Omental fat pad (tissue), 4 donors: ENCODE measurements at places on chromosomes 7 and 10. TPM values are rescaled to one million over a fixed set of nuclear protein-coding genes. Genes with fewer than 3 reads are reported as not detected.

- DNase-seq: no peak
Observed at GRCh38 chr7:138785587-138786437, 12.0 kb upstream of the TMEM213 start.

GRCh38 chr10:80471715-80472233 is 17.7 kb downstream of the TSPAN14 start:
- DNase-seq: no peak

DNA sequence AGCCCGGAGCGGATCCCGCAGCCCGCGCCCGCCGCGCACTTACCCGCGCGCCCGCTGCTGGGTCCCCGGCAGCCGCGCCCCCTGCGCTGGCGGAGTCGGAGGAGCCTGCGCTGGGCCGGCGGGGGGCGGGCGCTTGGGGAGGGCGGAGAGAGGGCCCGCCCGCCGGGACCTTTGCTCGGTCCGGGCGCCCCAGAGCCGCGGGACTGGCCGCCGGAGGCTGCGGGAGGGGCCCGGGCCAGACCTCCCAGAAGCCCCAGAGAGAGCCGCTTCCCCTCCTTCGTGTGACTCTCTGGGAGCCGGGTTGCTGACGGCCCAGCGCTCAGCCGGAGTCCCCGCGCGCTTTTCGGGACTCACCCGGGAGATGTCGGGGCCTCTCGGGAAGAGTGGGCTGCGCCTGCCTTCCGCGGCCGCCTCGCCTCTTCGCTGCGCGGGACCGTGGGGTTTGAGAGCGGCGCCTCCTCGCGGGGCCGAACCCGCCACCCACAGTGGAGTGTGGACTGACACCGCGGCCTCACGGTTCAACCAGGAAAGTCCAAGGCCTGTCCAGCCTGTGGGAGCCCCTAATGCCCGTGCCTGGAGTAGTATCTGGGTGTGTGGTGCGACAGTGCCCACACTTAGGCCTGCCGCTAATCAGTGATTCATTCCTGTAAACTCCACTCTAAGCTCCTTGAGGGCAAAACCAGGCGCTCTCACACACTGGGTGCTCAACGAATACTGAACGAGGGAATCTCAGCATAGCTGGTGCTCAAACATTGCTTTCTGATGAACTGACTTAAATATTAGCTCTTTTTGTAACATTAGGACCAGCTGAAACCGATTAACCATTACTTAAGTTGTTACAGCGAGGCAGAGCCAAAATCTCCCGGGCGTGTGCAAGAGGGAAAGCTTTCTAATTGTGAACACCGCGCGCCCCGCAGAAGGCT is at the start of gene GSDME:
GSDME (minus strand) TSS at position 112 of the 923 bp plus-strand sequence. CDS start 7,690 bp downstream, outside the sequence.
- DNase-seq: no peak

The GIMAP7 gene
- 30.3 TPM for total RNA-seq

DNA sequence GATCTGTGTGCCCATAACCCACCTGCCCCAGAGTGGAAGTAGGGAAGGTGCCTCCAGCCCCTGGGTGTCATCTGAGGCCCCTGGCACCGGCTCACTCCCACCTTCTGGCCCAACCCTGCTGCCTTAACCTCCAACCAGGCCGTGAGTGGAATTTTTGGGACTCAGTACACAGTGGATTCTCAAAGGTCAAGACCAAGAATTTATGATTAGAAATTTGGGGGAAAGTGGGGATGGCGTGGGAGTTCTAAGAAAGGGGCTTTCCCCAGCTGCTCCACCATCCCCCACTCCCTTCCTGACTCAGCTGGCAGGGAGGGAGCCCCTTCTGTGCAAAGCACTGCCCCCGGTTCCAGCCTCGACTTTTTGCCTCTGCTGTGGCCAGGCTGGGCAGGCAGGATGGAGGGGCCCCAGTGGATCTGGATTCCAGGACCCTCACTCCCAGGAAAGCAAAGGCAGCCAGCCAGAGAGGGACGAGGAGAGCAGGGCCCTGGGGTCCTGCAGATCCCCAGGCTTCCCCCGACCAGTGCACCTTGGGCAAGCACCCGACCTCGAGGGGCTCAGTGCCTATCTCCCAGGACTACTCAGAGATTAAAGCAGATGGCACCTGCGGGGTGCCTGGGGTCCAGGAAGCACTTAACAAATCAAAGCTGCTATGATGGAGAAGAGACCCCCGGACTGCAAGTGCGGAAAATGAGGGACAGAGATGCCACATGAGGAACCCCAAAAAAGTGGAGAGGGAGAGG is 12.8 kb downstream of the SPOCK2 start:
- DNase-seq: no peak

The LHFPL3 gene
- not detected for total RNA-seq

The OR6V1 gene
- total RNA-seq: not detected

DNA sequence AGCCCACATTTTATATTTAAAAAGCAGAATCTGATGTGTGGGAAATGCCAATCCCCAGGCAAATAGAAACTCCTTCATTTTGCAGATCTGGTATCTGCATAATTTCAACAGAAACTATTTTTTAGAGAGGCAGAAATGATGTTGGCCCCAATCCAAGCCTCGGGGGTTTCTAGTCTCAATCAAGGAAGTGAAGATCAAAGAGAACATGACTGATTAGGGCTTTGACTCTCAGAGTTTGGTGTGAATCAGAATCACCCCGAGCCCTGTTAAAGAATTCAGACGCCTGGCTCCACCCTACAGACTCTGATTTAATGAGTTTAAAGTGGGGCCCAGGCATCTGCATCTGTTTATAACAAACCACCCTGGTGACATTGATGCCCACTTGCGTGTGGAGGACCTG is 36.7 kb upstream of the UBE2H start:
- DNase-seq: no peak

- no peak for DNase-seq
Observed at GRCh38 chr7:125563557-125563956, 633.9 kb upstream of the POT1 start.

The HYAL4 gene
- not detected for total RNA-seq

The ELN gene
- 61.2 TPM for total RNA-seq

- no peak for DNase-seq
Observed at GRCh38 chr7:19575909-19576557, 132.8 kb downstream of the POLR1F start.

DNA sequence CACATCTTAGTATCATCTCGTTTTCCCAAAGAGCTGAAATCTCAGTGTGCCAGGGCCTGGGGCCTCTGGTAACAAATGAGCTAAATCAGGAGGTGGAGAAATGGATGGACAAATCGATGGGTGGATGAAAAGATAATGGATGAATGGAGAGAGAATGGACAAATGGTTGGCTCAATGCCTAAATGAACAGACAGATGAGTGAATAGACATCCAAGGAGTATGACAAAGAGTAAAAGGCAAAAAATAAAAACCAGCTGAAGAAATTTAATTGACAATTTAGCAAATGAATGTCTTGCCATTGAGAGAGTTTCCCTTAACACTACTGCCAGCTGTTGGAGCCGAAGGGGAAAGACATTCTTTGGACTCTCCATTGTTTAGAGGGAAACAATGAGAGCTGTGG is 8.0 kb downstream of the SYCE1 start:
- no peak for DNase-seq

The CLCN1 gene
- 0.24 TPM for total RNA-seq

The LRRD1 gene
- not detected for total RNA-seq

DNA sequence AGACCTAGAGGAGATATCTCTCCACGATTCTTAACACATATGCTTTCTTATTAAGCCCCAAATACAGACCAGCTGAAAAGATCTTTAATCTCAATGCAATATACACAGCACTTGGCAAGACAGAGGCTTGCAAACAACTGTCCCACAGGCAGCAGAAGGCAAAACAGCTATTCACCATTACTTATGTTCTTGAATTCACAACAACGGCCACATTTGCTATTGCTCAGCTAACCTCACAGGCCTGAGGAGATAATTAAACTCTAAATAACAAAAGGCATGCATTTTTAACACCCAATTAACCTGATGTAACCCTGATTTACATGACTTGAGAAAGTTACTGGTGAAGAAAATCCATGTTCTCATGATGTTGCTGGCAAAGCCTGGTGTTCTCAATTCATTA is 216.4 kb downstream of the CRPPA start:
- no peak for DNase-seq

DNA sequence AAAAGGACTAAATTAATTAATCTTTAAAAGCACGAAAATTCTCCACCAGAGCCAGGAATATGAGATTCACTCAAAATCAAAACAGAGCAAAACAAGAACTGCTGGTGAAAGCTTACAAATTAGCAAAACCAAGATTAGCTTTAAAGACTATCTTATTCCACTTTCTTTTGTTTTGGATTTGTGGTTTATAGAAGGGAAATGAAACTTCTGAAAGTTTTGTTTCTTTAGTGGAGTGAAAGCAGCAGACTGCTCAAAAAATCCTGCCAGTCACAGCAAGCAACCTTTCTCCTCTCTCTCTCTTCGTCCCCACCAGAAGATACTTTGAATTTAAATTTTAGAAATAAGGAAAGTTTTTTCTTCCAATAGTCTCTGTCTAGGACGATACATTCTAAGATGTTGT is 7.8 kb downstream of the ACTA2 start:
- DNase-seq: no peak

- DNase-seq: no peak
Observed at GRCh38 chr7:36066343-36066664, 86.8 kb upstream of the EEPD1 start.

- DNase-seq: no peak
Observed at GRCh38 chr7:44762300-44762699, 13.7 kb downstream of the ZMIZ2 start.

The NANOS1 gene
- total RNA-seq: 18.5 TPM

GRCh38 chr7:140326116-140326928 is 72.0 kb downstream of the SLC37A3 start:
- DNase-seq: no peak

GRCh38 chr10:100807241-100807951 is 62.0 kb downstream of the PAX2 start:
- no peak for DNase-seq

The BAG3 gene
- total RNA-seq: 43.4 TPM

DNA sequence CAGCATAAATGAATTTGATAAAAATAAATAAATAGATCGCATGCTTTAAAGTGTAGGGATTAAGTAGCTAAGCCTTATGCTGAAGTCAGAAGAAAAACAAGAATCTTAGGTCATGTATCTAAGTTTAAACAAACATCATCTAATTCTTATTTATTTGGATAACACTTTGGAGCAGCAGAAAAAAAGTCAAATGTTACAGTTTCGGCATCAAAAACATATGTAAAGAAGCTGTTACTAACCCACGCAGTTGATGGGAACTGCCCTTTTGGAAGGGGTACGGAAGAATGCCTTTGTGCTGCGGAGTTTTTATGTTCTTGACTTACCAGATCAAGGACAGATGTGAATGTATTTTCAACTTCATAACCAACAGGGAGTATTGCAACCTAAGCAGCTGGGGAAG is 37.3 kb upstream of the HABP2 start:
- no peak for DNase-seq

DNA sequence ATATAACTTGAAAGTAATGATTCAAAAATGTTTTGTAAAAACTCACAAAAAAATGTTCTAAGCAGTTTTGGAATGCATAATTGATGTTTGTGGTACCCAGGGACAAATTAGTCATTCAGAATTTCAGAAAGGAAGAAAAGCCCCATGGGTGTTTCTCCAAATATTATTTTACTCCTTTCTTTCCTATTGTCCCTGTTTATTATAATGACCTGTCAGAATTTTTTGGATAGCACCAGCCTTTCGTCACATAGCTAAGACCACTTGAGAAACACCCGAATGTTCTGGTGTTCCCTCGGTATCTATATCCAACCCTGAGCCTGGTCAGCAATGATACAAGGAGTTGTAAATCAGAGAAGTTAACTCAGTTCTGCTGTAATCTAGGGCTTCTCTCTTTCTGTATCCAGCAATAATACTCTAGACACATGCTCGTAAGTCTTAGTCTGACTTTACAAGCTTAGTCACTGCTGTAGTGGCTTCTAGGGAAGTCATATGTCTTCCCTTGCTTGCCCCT is 64.8 kb upstream of the MEOX2 start:
- DNase-seq: no peak

GRCh38 chr10:59055045-59055444 is 121.4 kb upstream of the PHYHIPL start:
- DNase-seq: no peak

- DNase-seq: no peak
Observed at GRCh38 chr10:102948786-102949185, 30.7 kb downstream of the CNNM2 start.

- no peak for DNase-seq
Observed at GRCh38 chr7:107237451-107237850, 68.6 kb downstream of the HBP1 start.

The CDC14C gene
- not detected for total RNA-seq

GRCh38 chr10:66827353-66827752 is 98.5 kb upstream of the LRRTM3 start:
- DNase-seq: no peak

DNA sequence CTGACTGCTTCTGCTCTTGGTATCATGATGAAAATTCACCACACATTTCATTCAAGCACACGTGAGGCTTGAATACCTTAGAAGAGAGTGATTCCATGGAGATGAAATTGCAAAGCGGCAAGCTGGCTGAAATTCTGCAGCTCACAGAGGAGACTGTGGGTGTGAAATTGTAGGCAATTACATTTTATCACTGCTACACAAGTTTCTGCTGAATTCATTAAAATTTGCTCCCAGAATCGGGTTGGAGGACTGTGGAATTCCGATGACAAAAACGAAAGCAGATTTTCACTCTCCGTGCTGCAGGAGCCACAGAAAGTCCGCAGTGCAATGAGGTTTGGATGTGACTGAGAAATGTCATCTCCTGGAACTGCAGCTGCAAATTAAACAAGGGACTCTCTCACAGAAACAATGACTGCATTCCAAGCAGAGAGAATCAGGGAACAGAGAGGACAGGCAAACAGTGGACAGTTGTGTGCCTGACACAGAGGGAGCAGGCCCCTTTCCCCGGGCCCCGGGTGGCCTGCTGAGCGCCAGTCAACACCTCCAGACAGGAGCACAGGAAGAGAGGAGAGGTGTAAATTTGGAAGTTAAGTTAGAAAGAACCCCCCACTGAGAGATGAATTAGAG is 109.1 kb downstream of the C10orf90 start:
- DNase-seq: no peak

The WEE2 gene
- total RNA-seq: not detected

DNA sequence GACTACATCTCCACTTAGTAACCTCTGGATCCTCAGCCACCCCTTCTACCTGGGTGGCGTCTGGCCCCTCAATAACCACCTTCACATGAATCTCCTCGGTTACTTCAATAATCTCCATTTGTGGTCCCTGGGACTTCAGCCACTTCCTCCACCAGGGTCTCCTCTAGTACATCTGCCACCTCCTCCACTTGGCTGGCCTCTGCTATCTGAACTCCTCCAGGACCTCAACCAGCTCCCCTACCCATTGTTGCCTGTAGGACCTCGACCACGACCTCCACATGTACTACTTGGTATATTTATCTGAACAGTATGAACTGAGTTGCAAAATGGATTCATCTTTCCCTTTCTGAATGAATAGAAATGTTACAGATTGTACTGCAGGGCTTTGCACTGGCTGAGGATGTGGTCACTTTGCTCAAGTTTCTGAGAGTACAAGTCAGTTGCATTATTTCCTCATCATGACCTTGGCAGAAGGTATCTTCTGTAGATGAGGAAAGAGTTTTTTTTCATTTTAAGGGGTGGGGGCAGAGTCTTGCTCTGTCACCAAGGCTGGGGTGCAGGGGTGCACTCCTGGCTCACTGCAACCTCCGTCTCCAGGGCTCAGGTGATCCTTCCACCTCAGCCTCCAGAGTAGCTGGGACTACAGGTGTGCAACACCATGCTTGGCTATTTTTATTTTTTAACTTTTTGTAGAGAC is 36.0 kb downstream of the MAT1A start:
- DNase-seq: no peak
